Keratinocyte (primary cell): ENCODE measurements at places on chromosomes 6 and 20. TPM values are rescaled to one million over a fixed set of nuclear protein-coding genes. Genes with fewer than 3 reads are reported as not detected.

Gene ETV7
- 0.22 to 0.27 TPM (median 0.25 TPM) in 3 replicates for polyA plus RNA-seq

DNA sequence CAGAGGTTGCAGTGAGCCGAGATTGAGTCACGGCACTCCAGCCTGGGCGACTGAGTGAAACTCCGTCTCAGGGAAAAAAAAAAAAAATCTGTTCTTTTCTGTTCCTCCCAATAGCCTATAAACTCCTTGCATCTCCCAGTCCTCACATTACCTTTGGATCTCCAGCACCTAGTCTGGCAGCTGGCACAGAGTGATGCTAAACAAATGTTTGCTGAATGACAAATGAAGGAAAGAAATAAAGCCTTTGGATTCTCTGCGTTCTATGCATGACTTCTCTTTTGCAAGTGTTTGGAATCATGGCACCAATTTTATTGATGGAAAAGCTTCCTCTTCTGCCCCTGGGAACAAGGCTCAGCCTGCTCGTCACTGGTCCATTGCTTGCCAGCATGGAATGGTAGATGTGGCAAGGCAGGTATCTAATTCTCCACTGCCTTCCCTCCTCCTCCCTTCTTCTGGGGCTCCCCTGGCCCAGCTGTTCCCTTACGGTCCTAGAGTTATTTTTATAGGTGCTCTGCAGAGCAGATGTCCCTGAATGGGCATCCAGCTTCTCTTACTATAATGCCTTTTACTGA lies 53.6 kb upstream of the FYN start:
- no peak for DNase-seq

- no peak for DNase-seq
Measured at GRCh38 chr6:112620812-112621569, 273.9 kb downstream of the RFPL4B start.

- DNase-seq, result no peak
Measured at GRCh38 chr6:81751388-81752083, 945 bp downstream of the TENT5A start.

DNA sequence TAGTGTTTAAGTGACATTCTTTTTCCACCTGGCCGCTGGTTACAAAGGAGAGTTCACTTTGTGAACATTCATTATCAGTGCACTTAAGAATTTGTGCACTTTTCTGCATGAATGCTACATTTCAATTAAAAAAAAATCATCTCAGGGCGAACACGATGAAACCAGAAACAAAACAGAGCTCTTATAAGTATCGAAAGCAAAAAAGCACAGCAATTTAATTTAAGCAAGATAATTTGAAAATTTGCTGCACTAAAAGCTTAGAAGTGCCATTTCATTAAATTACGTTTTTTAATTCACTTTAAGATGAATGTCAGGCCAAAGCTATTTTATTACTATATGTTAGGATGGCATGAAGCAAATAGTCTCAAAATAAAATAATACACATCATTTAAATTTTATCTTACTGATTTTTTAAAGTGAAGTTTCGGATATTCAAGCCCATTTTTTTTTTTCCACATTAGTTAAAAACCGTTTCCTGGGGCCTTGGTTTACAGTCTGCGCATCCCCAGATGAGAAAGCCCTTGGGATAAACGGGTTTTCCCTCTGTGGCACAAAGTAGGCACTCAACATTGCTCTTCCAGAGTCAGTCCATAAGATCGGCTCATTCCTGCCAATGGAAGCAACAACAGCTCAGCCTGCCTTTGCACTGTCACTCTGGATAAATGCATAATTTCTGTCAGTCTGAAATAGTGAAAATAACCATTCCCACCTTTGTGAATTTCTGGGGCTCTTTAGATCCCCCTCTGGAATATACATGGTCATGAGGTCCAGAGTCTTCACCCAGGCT lies 80.1 kb downstream of the FYN start:
- DNase-seq, result no peak

GRCh38 chr20:51434580-51435247 lies 107.8 kb downstream of the NFATC2 start:
- DNase-seq, result no peak

Gene FAM83C
- polyA plus RNA-seq, result 12.4 to 23.0 TPM (median 12.6 TPM) in 3 replicates

Gene ELOVL4
- 2.9 to 6.1 TPM (median 4.8 TPM) in 3 replicates for polyA plus RNA-seq

DNA sequence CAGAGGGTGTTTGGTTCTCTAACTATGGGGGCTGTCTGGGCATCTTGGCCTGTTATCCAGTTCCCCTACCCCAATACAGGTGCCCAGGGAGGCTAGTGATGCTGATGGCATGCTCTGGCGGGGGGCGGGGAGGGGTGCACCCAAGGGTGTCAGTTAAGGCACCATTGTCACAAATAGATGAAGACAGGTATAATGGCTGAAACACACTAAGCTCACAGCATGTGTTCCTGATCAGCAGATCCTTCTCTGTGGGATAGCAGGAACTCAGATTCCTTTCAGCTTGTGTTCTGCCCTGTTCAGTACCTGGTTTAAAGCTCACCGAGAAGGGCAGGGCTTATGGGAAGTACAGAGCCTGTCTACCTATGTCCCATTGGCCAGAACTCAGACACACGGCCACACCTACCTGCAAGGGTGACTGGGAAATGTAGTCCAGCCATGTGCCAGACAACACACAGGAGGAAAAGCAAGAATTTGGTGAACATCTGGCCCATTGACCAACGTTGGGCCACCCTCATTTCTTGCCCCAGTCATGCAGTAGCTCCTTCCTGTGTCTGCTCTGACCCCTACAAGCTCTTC lies 3.4 kb upstream of the RSPO4 start:
- DNase-seq, result no peak

Gene VSTM2L
- 0.68 to 3.3 TPM (median 0.75 TPM) in 3 replicates for polyA plus RNA-seq

GRCh38 chr6:82298012-82298411 lies 50.5 kb upstream of the IBTK start:
- peak; percentile 55 for DNase-seq

GRCh38 chr6:45696738-45697137 lies 318.9 kb downstream of the CLIC5 start:
- DNase-seq, result no peak

Gene PHF1
- polyA plus RNA-seq, result 15.2 to 17.1 TPM (median 15.8 TPM) in 3 replicates

Gene ACSS1
- 1.1 to 1.7 TPM (median 1.5 TPM) in 3 replicates for polyA plus RNA-seq

DNA sequence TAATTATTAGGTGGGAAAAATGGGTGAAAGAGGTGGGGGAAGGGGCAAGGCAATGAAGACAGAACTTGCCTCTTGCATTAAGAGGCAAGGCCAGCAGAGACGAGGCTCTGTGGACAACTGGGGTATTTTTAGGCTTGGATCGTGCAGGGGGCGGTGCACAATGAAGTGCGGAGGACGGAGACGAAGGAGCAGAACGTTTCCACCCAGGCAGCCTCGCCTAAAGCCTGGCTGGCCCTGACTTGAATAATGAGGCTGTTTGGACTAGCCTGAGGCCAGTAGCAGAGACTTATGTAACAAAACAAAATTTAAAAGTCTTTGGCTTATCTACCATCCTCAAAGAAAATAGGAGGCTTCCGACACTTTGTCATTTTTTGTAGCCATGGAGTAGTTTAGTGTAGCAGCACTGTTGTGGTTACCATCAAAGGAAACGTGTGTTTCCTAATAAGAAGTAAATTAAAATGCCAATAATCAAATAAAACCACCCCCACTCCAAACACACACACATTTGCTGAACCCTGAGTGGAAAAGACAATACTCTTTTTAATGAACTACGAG lies 370.0 kb upstream of the CNR1 start:
- no peak for DNase-seq

DNA sequence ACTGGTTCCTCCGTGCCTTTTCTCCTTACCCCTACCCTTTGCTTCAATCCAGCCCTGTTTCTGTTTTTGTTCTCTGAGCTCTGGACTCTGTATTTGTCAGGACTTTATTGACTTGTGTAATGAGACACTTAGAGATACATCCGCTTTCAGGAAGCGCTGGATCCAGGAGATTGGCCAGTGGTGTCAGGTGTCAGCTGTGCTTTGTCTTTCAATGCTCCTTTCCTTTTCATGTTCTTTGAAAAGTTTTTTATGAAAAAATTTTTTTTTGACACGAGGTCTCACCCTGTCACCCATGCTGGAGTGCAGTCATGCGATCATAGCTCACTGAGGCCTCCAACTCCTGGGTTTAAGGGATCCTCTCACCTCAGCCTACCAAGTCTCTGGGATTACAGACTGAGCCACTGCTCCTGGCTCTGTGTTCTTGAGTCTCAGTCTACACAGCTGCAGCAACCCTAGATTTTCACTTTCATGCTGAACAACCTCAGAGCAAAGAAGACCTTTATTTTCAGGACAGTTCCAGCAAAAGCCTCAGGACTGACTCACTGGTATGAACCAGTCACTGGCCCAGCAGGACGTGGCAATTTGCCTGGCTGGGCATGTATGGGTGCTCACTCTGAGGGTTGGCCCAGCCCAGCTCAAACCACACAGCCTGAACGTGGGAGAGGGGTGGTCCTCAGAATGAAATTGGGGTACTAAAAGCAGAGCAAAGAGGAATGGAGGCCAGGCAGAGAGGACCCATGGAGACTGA lies 108.5 kb downstream of the DHX35 start:
- DNase-seq, result peak; percentile 23

Gene MEP1A
- 0.05 to 0.07 TPM (median 0.06 TPM) in 3 replicates for polyA plus RNA-seq

- DNase-seq, result no peak
Measured at GRCh38 chr6:12941422-12941821, 224.9 kb downstream of the PHACTR1 start.

- DNase-seq, result no peak
Measured at GRCh38 chr20:58012731-58013510, 215.5 kb downstream of the ANKRD60 start.

GRCh38 chr6:74447013-74447412 lies 751.0 kb downstream of the CD109 start:
- DNase-seq, result no peak

Gene CEP57L1
- polyA plus RNA-seq, result 7.7 to 14.2 TPM (median 8.1 TPM) in 3 replicates

DNA sequence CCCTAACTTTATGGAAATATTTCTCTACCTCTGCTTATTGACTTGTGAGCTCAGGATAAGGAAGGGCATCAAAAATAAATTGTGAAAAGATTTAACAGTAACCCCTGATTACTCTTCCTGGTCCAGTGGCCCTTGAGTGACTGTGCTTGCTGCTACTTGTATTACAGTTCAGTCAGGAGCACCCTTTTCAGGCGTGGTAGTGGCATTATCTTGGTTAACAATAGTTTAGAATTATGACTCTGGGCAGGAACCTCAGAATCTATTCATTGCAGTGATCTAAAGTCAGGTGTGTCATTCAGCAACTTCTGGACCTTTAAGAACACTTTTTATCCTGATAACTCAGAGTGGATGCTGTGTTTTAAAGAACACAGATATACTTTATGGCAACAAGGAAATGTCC lies 43.4 kb downstream of the FAM135A start:
- DNase-seq, result no peak

DNA sequence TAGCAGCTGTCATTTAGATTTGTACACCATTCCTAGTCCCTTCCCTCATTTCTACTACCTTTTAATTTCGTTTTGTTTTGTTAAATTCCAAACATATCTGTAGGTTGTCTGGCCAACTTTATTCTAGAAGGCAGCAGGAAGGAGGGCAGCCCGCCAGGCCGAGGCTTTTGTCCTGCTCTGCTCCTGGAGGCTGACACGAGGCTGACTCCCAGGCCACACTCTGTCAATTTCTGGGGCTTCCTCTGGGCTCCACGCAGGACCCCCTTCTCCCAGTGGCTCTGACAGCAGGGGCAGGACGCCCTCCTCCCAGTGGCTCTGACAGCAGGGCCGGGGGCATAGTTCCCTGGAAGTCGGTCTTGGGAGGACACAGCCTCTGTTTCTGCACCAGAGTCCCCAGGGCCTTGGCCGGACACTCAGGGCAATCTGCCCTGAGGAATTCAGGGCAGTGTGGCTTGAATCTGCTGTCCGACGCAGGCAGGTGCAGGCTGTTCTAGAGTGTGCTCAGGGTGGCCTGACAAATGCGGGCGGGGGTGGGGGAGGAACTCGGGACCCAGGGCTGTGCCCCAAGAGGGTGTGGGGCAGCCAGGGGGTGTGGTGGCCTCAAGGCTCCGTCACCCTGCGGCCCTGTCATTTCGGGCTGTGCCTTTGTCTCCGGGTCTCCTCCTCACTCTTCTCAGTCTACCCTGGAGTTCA lies 11.8 kb downstream of the SMOC2 start:
- DNase-seq, result no peak
